ENCODE measurements at places on chromosomes 3 and 15.

- DNase-seq = no peak
These were observed 156.3 kb downstream of the FRMD5 start for GRCh38 chr15:44038755-44039191.

- no peak for DNase-seq
These were observed 265.8 kb downstream of the TAFA4 start for GRCh38 chr3:68666429-68667136.

DNA sequence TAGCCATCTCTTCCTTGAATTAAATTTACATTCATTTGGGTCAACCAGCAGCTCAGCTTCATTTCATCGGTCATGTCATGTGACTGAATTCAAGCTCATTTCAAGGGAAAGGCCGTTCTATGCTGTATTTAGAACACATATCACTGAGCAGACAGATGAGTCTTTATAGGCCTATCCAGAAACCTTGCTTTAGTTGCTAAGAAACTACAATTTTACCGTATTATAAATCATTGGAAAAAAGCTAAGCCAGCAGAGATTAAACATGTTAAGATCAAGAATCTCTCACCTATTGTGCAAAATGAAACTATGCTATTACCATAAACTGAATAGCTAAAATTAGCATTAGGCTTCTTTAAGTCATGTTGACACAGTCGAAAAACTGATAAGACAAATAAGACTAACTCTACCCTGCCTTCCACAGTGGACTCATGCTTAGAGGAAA is 2.2 kb downstream of the NPTN start:
- no peak for DNase-seq

- DNase-seq = no peak
These were observed 138.9 kb upstream of the COL8A1 start for GRCh38 chr3:99499235-99500158.

DNA sequence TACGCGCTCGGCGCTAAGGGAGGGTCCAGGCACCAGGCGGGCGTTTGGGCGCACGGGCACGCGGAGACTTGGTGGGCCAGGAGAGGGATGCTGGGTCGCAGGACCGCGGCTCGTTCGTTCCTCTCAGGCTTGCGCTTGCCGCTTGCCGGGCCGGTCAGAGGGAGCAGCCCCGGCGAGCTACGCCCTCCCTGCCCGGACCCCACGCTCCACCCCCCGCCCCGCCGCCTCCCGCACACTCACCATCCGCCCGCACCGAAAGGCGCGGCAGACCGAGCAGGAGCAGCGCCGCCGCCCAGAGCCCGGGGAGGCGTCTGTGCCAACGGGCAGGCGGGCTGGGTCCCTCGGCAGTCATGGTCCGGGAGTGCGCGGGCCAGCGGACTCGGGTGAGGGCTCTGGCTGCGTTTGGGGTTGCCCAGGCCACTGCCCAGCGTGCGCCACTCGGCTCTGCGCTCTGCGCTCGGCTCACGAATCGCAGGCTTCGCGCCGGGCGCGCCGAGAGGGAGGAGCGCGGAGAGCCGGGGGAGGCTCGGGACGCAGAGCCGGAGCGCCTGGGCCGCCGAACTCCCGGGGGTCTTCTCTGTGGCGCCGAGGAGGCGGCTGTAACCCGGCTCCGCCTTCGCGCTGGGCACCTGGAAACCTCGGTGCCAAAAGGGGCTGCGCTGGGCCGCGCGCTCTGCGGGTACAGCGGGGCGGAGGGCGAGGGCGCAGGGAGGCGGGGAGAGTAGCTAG is at the start of gene SUSD5:
Gene SUSD5 (minus strand): TSS at position 365 of the 729 bp plus-strand sequence. CDS start 13 bp downstream, at position 352.
- DNase-seq = no peak

DNA sequence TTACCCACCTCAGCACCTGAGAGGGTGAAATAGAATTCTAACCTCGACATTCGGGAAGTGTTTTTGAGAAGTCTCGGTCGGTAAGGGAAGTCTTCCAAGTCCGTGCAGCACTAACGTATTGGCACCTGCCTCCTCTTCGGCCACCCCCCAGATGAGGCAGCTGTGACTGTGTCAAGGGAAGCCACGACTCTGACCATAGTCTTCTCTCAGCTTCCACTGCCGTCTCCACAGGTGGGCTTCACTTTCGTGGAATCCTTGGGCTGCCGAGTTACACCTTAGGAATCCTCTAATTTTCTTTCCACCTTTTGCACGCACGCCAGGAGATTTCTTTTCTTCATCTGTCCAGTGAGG is 775 bp downstream of the CCNDBP1 start:
- DNase-seq = no peak

- DNase-seq = no peak
These were observed 27.6 kb downstream of the ANP32A start for GRCh38 chr15:68792901-68793766.

GRCh38 chr3:187833799-187834578 is 88.7 kb upstream of the BCL6 start:
- DNase-seq = no peak

DNA sequence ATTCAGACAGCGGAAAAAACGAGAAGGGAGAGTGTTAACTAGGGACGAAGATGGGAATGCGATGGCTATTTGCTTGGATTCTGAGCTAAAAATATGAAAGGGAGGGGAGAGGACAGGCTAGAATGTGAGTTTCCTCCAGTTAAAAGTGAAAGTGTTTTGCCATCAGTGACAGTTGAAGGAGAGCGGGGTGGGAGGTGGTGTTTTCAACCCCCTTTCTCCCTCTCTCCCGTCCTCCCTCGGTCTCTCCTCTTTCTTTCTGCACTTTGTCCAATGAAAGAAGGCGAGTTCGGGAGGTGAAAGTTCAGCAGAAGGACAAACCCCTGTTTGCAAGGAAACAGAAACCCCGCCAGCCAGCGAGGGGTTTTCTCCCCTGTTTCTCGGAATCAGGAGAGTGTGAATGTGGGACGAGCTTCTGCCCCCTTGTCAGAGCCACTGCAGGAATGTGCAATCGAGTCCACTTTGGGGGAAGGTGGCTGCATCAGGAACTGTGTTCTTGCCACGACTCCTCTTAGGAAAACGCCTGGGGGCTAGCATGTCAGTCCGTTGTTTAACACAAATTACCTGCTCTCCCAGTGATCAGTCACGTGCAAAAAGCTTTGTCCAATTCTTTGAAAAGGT is 975 bp upstream of the FOXP1 start:
- DNase-seq = peak; percentile 29

DNA sequence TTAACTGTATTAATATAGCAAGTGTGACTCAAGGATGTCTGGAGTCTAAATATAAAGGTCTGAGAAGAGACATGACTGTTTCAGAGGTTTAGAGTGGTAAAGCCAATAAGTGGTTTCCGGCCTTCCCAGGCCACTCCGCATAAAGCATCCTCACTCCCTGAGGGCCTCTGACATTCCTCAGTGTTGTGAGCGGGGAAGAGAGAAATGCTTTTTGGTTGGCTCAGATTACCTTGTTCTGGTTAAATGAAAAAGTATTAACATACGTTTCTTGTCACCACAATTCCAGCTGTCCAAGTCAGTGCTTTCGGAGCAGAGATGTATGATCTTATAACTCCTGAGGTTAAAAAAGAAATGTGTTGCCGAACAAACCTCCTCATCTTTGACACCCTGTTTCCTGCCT is 103.8 kb downstream of the RBMS3 start:
- DNase-seq = no peak

DNA sequence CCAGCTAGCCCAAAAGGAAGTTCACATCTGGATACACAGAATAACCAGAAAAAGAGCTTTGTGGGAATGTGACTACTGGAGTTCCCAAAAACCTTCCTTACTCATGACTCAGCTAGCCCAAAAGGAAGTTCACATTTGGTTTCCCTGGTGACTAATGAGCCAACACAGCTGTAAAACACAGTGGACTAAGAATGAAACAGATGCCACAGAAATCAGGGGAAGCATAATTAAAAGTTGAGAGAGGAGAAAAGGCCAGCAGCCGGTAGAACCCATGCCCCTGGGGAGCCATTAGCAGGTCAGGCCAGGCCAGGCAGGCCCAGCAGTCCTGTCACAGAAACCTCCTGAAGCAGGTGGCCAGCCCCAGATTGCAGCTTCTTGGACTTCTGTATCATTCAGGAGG is 130.3 kb downstream of the GHSR start:
- DNase-seq = no peak

DNA sequence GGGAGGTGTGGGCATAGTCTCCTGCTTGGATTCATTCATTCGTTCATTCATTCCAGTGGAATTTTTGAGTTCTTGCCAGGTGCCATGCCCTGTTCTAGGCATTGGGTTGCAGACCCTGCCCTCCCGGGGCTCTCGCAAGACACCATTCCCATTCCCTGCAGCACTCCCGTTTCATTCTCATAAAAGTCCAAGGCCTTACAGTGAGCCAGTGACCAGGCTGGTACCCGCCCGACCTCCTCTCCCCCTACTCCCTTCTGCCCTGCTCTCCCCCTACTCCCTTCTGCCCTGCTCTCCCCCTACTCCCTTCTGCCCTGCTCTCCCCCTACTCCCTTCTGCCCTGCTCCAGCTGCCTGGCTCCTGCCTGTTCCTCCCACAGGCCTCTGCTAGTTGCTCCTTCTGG is 41.9 kb downstream of the AMOTL2 start:
- no peak for DNase-seq

DNA sequence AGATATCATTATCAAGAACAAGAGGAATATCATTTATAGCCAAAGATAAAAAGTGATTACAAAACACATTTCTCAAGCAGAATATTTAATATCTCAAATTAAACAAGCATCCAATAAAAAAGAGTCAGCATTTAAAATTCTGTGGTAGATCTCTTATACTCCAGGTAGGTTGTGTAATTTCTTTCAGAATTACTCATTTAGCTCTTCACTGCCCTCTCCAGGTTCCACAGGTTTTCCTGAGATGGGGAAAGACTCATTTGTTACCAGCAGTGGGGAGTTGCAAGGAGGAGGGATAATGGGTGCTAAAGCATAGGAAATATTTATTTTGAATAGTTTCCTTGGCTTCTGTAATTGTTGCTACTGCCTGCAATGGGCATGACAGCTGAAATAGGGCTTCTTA is 83.1 kb upstream of the RASGRP1 start:
- no peak for DNase-seq

DNA sequence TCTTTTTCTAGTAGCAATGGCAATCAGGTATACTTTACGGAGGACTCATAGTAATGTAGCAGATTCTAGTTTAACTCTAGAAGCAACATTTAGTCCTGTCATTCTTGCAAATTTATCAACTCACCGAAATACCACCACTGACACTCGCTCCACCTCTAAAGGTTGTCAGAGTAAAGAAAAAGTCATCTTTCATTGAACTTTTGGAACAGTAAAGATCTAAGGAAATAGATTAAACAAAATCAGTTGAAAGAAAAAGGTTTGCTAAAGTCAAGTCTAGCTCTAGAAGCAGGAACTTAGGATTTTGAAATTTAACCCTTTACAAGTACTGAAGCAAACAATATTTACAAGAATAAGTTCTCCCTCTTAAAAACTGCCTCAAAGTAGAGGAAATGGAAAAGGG is 8.7 kb downstream of the ATP8B4 start:
- DNase-seq = no peak

DNA sequence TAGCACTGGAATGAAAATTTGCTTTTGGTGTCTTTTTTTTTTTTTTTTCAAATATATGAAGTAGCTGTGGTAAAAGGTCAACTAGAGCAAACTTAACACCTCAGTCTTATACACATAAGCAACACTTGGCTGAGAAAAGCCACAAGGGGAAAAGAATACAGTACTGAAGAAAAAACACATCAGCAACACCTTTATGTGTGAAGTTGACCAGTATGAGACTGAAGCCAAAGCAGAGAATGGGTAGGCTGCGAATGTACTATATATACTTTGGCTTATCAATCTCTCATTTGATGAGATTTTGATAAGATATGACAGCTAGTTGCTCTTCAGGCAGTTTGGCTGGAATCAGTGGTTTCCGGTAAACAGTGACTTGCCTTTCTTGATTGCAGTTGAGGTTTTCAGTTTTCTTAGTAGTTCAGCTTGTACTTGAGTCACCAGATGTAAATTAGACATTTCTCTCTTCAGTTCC is 22.0 kb upstream of the ZCWPW2 start:
- no peak for DNase-seq

DNA sequence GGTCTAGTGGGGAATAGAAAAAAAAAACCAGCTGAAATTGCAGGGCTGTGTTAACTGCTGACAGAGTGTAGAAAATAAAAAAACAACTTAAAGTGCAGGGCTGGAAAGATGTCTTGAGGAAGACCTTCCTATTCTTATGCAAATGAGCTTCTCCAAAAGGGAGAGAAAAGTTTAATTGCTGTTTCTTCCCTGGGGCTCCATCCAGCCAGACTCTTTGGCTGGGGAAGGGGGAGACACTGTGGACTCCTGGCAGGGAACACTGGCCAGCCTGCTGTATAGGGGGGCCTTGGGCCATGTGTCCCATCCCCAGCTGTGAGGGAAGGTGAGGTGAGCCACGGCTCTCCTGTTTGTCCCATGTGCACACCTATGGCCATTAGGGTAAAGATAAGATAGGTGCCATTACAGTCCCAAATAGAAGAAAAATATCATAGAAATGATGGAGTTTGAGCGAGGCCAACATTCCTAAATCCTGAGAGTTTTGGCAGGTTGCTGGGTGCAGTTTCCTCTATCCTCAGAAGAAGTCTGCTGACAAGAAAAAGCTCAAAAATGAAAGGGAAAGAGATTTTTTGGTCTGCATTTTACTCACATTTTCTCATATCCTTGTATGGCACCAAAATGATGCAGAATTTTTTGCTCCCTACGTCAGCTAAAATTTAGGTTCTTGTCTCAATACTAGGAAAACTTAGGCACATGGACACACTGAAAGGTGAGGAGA is 901.7 kb downstream of the PLOD2 start:
- DNase-seq = no peak

DNA sequence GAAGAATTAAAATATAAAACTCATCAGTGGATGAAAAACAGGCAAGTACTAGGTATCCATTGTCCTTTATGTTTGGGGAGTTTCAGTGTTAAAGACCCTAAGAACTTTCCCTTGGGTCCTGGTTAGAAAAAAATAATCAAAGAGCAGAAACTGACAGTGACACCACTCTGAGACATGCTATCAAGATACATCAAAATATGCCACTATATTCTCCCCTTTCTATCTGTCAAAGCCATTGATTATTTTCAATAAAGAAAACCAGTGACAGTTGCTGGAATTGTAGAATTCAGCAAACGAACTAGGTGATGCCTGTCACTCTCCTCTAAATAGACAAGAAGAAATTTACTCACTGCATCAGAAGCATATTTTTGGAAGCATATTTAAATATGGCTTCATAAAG is 496.7 kb upstream of the CFAP20DC start:
- no peak for DNase-seq

DNA sequence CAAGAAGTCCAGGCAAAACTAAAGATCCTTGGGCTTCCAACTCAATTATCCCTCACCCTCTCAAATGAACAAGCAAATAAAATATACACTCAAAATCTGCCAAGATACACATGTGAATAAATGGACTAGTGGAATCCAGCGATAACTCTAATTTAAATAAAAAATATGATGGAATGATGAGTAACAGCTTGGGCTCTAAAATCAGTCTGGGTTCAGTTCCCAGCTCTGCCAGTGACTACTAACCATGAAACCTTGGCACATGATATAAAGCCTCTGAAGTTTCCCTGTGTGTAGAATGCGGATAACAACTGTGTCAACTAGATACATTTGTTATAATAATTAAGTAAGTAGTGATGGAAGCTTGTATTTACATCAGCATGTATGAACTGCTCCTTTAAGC is 81.3 kb downstream of the CADPS start:
- no peak for DNase-seq

Data from stimulated activated CD4-positive, alpha-beta T cell treated with anti-CD3 and anti-CD28 coated beads, Interleukin-1b, Interleukin-23, amount 100 ng/mL, for 1 hour (primary cell).